Ecto neural progenitor cell (in vitro differentiated cells): ENCODE measurements at places on chromosomes 6 and 20.

GRCh38 chr6:5659467-5659866 lies 347.3 kb downstream of the NRN1 start:
- DNase-seq = no peak

GRCh38 chr20:47863315-47863965 lies 78.2 kb upstream of the SULF2 start:
- no peak for DNase-seq

- DNase-seq = no peak
Measured at GRCh38 chr6:19231878-19232561, 605.1 kb upstream of the ID4 start.

DNA sequence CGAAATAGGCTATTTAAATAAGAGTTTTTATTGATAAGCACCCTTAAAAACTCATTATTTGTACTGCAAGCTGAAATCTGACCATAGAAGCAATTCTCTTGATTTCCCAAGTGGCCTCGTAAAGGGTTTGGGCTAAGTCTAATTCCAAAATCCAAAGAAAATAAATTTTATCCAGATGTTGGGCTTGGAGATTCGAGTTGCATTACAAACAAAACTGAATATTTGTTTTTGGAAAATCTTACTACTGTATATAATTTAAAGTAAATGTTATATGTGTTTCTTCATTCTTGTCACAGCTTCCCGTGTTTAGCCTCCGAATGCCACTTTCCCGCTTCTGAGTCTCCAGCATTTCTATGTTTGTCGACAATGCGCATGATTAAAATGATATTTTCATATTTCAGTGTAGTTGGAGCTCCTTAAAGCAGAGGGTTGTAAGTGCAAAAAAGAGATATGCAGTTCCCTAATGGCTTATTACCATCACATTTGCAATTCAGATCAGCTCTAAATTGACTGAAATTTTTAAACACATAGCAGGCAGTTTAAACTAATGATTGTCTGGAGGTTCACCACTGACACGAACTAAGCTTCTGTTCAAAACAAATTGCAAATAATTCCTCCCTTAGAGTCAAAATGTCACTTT lies 47.0 kb downstream of the PRL start:
- DNase-seq = no peak

DNA sequence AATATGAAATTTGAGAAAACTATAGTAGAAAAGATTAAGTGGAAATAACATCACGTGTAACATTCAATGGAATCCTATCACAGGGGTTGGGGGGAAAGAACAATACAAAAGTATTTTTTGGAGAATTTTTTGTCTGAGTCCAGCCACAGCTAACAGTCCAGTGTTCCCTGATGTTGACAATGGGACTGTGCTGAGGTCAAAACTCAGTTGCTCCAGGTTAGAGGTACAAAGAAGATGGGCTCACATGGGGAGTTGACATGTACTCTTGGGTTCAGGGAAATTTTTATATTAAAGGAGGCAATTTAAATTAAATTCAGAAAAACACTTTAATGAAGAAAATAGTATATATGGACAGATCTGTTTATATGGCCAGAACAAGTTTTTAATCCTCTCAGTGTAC lies 995 bp downstream of the MYCT1 start:
- no peak for DNase-seq

DNA sequence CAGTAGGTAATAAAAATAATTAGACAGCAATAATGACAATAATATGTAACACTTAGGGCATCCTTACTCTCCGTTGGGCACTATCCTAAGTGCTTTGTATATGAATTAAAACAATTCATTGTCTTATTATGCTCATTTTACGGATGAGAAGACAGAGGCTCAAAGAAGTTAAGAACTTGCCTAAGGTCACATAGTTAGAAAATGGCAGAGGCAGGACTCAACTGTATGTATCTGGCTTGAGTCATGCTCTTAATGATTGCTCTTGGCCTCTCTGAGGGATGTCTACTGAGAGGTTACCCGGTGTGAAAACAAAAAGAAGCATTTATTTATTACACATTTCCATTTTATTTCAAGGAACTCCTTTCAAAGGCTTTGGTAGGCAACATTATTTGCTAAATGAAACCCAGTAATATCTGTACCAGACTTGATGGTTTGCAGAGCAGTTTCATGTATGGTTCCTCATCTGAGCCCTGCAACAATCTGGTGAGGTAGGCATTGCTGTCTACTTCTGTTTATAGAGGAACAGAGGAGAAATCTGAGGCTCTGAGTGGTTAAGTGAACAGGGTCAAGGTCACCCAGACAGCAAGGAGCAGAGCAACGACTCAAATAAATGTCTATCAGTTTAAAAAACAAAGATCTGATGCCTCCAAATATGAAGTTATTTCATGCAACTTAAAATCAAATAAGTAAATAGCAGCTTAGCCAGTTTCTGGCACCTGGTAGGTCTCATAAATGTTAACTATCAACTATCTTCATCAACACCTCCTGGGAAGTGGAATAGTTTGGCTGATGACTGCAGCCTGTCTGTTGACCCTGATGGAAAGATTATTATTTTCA lies 4.2 kb upstream of the PARD6B start:
- no peak for DNase-seq

DNA sequence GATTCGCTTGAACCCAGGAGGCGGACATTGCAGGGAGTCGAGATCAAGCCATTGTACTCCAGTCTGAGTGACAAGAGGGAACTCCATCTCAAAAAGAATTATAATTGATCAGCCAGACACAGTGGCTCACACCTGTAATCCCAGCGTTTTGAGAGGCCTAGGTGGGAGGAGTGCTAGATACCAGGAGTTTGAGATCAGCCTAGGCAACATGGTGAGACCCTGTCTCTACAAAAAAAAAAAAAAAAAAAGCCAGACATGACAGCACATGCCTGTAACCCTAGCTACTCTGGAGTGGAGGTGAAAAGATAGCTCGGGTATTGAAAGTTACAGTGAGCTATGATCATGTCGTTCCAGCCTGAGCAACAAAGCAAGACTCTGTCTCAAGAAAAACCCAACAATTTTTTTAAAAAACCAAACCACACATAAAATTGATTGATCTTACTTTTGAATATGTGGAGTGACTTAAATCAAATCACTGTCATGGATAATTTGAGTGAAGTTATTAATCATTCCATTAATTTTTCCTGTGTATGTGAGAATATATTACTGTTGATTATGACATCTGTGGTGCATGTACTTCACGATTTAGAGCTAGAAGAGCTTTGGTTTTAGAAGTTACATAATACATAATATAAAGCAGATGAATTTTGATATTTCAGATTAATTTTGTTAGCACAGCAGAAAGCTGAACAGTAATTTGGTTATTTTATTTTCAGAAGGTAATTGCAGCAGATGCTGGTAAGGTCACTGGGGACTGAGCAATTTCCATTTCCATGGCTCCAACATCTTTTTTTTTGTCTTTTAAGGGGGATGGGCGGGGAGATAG lies 34.4 kb downstream of the NCOA7 start:
- no peak for DNase-seq

DNA sequence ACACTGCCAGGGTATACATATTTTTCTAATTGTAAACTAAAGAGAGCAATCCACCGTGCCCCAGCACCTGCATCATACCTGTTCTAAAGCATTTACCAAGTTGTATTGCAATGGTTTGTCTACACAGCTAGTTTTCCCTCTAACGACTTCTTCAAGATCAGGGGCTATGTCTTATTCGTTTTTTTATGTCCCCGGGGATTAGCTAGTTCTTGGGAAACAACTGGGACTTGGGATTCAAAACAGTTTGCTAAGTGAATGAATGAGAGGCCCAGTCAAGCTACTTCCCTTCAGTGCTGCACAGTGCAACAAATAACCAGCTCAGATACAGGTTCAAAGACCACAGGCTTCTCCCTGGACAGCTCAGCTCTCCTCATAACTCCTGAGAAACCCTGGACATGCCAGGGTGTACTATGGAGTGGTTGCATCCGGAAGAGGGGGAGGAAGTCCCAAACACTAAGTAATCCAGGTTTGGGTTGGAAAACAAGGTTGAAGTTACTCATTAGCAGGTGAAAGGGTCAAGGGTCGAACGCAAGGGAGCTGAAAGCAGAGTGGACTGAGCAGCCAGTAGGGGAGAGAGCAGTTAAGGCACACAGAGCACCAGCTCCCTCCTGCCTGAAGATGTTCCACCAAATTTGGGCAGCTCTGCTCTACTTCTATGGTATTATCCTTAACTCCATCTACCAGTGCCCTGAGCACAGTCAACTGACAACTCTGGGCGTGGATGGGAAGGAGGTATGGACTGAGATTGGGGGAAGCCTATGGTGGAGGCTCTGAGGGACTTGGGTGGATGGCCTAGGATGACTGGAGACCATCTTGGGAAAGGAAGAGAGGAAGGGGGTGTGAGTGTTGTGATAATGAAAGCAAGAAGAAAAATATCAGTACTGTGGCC lies at the start of gene APOM:
APOM (plus strand) TSS at position 546 of the 889 bp plus-strand sequence; CDS start at position 619, 73 bp downstream.
- DNase-seq = no peak
